ENCODE measurements at places on chromosomes 11 and 22.

GRCh38 chr11:35525501-35526175, at the start of gene PAMR1:
Gene PAMR1 (minus strand): TSS chr11:35525616. CDS start chr11:35525585, 31 bp downstream.
- DNase-seq, result no peak

GRCh38 chr22:35205961-35206360, 51.3 kb upstream of the HMGXB4 start:
- DNase-seq, result peak; percentile 20

GRCh38 chr11:68550485-68550817, 89.9 kb downstream of the PPP6R3 start:
- DNase-seq, result no peak

DNA sequence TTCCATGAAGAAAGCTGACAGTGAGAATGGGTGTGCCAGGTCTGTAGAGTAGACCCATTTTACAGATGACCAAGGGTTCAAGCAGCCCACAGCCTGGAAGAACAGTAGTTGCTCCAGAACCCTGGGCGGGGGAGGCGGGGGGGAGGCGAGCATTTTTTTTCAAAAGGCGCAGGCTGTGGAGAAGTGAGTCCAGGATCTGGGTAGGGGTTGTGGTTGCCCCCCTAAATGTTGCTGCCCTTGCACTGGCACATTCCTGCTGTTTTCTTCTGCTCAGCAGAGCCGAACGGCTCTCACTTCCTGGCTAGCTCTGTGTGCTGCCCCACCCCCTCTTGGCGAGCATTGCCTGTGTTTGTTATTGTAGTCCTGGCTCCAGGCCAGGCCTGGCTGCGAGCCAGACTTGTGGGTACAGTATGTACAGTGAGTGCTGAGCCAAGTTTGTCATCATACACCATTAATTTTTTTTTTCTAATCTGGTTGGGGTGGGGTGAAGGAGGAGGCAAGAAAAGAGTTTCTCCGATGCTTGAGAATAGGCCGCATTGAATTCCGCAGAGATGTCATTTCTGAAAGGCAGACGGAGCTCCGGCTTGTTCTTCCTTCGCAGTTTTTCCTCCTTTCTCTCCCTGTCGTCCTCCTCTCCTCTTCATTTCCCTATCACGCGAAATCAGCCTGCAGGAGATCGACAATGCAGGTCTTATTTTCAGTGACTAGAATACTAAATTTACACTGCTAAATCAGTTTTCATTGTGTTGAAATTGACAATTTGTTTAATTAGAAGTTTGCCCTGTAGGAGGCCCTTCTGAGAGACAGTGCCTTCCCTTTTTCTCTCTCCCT, 100.5 kb downstream of the ZBTB16 start:
- peak; percentile 89 for DNase-seq

GRCh38 chr11:5339771-5340322, 3.5 kb downstream of the OR51B5 start:
- DNase-seq, result no peak

GRCh38 chr11:129790106-129790505, 25.5 kb upstream of the TMEM45B start:
- DNase-seq, result no peak

GRCh38 chr11:74269161-74269811, 42.2 kb downstream of the P4HA3 start:
- DNase-seq, result peak; percentile 18

- no peak for DNase-seq
These were observed 70.5 kb downstream of the FEZ1 start for GRCh38 chr11:125425601-125426000.

DNA sequence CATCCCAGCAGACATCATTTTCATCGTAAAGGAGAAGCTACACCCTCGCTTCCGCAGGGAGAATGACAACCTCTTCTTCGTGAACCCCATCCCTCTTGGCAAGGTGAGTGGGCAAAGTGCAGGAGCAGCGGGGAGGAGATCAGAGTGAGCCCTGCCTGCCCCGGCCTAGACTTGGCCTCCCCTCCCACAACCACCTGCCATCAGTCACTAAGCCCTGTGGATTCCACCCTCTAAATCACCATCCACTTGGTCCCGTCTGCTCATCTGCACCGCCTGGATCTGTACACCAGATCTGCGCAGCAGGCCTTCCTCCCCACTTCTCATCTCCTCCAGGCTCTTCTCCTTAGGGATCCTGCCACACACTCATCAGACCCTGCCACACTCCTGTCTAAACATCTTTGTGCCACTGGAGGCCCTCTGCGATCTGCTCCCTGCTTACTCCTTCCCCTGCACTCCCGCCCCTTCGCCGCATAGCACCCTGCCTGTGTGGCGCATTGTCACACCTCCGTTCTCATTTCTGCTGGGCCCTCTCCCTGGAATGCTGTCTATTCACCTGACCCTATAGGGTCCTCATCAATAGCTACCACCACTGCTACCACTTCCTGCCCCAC, 14.2 kb downstream of the UCP2 start:
- no peak for DNase-seq

DNA sequence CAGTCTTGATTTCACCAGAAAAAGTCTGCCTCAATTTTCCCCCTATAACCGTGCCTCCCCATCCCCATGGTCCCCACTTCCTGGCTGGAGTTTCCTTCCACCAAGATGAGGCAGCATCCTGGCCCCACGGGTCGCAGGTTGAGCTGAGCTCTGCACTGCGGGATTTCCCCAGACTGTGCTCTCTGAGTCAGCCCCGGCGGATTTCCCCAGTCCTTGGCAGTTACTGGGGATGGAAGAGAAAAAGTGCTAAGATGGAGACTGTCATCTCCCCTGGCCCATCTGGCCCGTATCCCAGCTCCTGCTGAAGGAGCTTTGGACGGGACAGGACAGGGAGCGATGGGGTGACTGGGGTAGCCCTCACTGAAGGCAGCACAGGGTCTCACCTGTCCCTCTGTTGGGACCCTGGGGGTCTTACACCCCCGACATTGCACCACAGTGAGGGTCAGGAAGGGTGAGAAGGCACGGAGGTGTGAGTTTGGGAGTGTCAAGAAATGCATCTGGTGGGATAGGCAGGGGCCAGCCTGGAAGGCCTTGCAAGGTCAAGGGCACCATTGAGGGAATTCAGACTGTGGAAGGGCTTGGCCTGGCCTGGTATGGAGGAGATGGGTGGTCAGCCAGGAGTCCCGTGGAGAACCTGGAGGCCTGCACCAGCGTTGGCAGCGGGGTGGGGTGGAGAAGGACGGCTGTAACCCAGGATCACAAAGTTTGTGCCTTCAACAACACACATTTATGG, 36.5 kb downstream of the NADSYN1 start:
- peak; percentile 54 for DNase-seq

- DNase-seq, result no peak
These were observed 27.8 kb downstream of the FCHSD2 start for GRCh38 chr11:73114110-73114834.

- no peak for DNase-seq
These were observed 132.4 kb downstream of the PLEKHA7 start for GRCh38 chr11:16881766-16882165.

- DNase-seq, result peak; percentile 92
These were observed 831.6 kb downstream of the KCNA4 start for GRCh38 chr11:29184939-29185890.

DNA sequence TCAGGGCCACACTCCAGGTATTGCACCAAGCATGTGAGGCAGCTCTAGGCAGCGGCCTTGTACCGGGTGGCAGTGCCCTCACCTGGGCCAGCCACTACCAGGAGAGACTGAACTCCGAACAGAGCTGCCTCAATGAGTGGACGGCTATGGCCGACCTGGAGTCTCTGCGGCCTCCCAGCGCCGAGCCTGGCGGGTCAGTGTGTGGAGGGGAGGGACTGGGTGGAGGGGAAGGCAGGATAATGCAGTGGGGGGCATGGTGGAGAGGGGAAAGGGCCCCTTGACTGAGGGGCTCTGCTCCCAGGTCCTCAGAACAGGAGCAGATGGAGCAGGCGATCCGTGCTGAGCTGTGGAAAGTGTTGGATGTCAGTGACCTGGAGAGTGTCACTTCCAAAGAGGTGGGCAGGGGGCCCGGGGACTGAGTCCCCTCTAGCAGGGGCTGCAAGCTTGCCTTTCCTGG, 4.2 kb downstream of the SSH3 start:
- DNase-seq, result no peak

DNA sequence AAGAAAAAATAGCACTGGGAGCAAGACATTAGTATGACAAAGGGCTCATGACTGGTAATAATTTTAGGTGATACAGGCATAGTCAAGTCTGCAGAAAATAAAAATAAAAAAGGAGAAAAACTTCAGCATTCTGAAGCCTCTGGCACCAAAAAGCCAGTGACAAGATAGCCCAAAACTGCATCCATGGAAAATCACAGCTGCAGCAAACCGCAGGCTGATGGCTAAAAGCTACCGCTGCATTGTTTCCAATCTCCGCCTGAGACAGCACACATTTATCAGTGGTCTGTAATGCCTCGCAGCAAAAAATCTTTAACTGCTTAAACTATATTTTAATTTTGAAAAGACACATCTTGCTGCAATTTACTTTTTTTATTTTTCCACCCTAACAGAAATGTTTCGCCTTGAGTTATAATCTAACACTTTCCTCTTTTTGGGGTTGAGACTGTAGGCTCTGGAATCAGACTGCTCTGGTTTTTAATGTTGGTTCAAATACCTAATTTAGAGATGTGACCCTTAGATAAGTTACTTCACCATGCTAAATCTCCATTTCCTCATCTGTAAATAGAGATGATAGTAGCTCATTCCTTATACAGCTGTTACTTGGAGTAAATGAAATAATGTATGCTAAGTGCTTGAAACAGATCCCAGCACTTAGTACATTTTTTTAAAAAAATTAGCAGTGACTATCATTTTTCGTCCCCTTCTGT, 42.0 kb upstream of the FIBIN start:
- no peak for DNase-seq

GRCh38 chr11:2945031-2945756, 16.0 kb upstream of the PHLDA2 start:
- DNase-seq, result no peak

DNA sequence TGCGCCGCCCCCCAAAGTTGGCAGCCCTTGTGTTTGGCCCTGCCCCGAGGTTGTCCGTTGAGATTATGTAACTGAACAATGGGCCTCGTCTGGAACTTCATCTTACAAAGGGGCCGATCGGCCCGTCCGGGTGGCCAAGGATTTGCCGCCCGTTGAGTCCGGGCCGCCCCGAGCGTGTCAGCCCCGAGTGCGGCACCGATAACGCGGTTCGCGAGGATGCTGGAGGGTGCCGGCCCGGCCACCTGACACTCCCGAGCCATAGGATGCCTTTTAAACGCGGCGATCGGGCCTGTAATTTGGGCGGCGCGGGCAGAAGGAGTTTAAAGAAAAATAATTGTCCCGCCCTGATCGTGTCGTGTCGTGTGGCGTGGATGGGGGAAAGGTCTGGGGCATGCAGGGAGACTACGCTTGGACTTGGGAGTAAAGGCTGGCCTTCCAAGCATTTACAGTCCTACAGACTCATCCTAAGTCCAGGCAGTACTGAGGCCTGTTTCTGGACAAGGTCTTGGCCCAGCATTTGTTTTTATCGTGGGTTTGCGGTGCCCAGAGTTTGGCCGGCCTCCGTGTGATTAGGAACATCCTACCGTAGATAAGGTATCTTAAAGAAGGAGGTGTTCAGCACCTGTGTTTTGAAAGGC, 1.3 kb downstream of the WEE1 start:
- peak; percentile 37 for DNase-seq

DNA sequence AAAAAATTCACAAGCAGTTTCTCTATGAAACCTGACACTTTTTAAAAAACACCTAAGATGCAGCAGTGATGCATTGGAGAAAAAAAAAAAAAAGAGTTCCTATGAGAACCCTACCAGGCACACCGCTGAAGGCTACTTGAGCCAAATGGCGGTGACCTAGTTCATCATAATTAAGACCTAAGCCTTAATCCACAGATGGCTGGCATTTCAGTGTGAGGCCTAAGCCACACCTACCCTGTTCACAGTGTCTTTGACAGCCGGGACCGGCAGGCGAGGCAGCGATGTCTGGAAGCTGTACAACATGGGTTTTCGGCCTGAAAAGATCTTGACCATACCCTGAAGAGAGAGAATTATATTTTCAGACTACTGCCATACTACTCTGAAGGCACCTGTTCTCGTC, 38.0 kb downstream of the CPT1A start:
- DNase-seq, result no peak

- no peak for DNase-seq
These were observed 16.3 kb upstream of the OR56B1 start for GRCh38 chr11:5719703-5720495.

DNA sequence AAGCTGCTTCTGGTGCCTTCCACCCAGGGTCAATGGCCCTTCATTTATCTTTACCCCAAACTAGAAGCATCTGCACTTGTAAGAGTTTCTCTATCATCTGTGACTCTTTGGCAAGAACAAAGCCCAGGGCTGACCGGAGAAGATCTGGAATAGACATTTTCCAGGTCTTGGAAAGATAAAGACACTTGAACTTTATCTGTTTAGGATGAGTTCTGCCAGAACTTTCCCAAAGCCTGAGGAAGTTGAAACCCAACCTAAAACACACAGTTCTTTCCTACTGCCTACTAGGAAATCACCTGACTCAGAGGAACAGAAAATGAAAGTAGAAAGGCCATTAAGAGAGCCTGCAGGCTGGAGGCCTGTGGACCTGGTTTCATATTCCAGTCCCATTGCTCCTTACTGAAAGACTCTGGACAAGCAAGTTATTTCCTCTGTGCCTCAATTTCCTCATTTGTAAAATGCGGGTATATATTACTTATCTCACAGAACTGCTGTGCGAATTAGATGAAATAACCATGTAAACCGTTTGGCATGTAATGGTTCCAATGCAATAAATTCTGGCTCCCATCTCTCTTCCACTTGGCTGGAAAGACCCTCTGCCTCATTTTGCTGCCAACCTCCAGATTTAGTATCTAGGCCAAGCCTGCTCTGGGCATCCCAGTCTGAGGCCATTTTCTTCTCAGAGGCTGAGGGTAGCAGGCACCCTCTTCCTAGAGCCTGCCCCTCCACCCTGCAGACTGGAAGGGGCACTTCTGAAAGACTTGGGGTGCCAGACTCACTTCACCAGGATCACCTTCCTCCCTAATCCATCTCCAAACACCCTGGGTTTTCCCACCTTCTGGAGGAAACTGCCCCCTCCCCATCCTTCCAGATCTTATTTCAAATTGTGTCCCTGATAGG, 1.2 kb downstream of the UBE2L6 start:
- peak; percentile 47 for DNase-seq

All from HT1080 (cell line).